ENCODE measurements at places on chromosomes 1 and 21.

DNA sequence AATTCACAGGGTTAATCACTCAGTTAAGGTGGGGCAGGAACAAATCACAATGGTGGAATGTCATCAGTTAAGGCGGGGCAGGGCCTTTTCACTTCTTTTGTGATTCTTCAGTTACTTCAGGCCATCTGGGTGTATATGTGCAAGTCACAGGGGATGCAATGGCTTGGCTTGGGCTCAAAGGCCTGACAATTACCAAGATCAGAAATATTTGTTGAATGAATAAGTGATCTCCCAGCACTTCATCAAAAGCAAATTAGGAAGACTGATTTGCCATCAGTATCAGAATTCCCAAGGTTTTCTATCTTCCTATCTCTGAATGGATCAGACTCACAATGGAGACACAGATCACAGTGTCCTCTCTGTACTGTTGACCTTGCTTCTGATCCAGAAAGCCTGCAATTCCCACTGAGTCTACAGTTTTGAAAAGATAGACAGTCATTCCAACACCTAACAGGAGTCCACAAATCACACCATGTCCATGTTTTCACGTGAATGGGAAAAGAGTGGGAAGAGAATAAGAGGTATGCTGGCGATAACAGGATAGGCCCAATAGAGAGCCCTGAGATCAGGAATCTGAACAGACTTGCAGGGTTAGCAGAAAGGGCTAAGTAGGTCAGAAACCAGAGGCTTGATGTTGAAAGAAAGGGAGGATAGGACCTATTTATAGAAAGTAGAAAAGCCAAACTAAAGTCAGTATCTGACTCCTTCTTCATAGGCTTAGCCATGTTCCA is 75.3 kb downstream of the KCNK1 start:
- no peak for DNase-seq

GRCh38 chr1:225744745-225745144 is 32.9 kb upstream of the SRP9 start:
- DNase-seq, result no peak

GRCh38 chr1:17078991-17079868 is 25.4 kb upstream of the SDHB start:
- DNase-seq, result no peak

DNA sequence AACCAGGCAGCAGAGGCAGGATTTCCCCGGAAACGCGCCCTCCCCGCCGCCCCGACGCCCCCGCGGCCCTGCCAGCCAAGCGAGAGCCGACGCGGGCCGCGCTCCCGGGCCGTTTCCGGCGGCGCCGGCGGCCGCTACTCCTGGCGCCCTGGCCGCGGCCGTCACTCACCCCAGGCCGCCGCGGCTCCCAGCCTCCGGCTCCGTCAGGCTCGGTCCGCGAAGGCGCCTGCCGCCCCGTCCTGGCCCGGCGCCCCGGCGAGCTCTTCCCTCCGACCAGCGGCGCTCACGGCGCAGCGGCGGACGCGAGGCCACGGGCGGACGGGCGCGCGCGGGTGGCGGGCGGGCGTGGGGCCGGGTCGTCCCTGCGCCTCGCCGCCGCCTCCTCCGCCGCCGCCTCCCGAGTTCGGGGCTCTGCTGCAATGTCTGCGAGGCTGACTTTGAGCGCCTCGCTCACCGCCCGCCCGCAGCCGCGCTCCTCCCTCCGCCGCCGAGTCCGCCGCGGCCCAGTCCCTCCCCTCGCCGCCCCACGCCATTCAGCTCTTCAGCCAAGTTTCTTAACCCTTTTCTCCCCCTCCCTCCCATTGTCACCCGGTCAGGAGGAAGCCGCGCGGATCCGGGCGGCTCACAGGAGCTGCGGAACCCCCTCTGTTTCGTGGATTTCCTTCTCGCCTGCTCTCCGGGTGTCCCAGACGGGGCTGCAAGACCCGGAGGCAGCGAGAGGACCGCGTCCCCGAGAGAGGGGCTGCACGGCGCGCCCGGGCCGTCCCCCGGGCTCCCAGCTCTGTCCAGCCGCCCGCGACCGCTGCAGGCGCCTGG is at the start of gene NRIP1:
TSS of gene NRIP1 (minus strand) at position 425 of the 816 bp plus-strand sequence. CDS start 96,808 bp downstream, outside the sequence.
- no peak for DNase-seq

GRCh38 chr1:108034396-108034795 is 69.4 kb upstream of the VAV3 start:
- no peak for DNase-seq

DNA sequence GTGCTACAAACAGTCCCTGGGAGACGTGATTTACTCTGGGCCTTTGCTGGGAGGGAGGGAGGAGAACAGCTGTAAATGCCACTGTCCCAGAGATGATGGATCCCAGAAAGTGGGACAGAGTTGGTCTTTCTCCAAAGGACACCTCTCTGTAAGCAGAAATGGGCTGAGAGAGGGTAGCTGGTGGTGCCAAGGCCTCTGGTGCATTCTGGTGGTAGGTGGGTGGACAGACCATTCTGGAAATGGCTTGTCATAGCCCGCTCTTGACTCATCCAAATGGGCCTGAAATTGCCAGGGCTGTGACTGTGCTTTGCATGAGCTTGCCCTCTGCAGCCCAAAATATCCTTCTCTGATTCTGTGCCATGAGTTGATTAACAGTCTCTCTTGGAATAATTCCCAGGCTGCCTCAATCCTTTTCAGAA is 36.1 kb downstream of the CCDC185 start:
- DNase-seq, result no peak

DNA sequence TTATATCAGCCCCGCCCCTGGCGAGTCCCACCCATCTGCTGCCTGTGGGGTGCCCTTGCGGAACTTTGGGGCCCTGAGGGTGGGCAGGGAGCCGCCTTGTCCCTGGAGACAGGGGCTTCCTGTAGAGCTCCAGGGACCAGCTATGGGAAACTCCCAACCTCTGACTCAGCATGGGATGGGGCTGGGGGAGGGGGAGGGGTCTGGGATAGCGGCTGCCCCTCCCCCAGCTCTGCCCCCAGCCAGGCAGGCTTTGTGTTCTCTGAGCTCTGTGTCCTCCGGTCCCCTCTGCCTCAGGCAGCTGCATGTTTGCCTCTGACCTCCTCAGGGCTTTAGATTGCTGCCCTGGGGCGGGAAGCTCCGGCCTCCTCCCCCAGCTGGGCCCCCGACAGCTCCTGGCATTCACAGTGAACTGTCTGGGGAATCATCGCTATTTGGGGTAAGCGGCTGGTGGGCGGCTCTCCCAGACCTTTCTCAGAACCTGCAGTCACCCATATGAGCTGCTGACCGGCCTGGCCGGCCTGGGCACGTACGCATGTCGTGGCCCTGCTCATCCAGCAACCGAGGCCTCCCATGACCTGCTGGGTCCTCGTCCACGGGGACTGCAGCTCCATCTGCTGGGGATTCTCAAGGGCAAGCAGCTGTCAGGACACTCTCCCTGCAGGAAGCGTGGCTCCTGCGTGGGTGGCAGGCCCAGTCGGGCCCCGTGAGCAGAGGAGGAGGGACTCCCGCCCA is 17.1 kb downstream of the ARHGEF16 start:
- no peak for DNase-seq

DNA sequence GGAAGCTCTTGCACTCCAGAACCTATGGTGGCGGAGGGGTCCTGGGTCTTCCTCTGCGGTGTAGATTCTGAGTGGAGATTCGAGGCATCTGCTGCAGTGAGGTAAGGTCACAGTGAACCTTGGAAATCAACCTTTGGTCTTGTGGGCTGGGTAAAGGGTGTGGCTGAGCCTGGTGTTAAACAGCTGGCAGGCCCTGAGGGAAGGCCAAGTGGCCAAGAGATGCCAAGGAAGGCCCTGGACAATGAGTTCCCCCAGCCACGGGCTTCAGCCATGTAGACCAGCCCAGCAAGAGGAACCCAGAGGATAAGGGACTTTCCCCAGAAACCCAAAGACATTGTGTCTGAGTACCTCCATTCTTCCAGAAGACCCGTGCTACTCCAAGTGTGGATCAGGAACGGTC is 137.2 kb upstream of the ETS2 start:
- no peak for DNase-seq

DNA sequence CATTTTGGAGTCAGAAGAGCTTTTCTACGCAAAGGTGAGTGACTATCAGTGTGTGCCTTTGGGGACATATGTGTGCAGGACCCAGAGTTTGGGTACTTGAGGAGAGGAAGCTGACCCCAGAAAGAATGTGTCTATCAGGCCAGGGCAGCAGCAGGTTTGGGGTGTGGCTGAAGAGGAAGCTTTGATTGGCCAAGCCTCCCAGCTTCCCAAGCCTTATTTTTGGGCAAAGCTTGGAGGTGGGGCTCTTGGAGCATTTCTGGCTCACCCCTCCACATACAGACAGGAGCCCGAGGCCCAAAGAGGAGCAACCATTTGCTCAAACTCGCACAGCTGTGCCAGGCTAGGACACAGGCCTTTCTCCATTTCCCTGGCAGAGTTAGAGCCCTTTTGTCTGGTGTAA is 4.7 kb downstream of the GPR3 start:
- no peak for DNase-seq

- DNase-seq, result no peak
Observed at GRCh38 chr1:114289306-114289705, 135.6 kb upstream of the SYT6 start.

DNA sequence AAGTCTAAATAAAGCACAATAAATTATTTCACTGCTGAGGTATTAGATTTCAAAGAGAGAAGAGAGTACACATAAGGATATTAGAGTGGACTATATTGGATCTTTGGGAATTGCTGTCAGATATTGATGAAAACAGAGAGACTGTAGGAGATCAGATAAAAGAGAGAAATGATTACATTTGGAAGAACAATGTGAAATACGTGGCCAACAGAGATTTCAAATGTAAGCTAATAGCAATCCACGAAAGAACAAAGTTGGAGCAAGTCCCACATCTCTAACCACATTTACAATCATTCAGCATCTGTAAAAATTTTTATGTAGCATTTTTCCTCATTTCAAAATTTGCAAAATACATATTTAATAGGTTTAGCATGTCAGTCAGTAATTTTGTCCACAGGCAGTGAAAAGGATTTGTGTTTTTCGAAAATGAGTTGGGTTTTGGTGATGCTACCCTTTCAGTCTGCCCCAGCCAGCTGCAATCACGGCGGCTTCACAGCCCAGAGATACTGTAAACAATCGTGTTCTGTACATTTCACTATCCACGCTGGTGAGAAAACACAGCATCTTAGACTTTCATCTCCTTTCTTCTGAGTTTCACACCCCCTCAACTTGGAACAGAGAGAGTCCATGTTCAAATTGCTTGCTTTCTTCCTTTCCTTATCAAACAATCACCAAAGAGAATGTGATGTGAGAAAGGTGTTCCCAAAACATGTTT is 209.1 kb upstream of the LYPLAL1 start:
- DNase-seq, result no peak

- DNase-seq, result no peak
Observed at GRCh38 chr1:67166196-67166595, at the start of gene IL23R. Gene IL23R, plus strand, starts transcription at chr1:67166454. Its CDS starts 1,667 bp downstream, at chr1:67168121.

All from NCI-H187 (cell line).